ENCODE measurements at places on chromosomes 5 and 9.

DNA sequence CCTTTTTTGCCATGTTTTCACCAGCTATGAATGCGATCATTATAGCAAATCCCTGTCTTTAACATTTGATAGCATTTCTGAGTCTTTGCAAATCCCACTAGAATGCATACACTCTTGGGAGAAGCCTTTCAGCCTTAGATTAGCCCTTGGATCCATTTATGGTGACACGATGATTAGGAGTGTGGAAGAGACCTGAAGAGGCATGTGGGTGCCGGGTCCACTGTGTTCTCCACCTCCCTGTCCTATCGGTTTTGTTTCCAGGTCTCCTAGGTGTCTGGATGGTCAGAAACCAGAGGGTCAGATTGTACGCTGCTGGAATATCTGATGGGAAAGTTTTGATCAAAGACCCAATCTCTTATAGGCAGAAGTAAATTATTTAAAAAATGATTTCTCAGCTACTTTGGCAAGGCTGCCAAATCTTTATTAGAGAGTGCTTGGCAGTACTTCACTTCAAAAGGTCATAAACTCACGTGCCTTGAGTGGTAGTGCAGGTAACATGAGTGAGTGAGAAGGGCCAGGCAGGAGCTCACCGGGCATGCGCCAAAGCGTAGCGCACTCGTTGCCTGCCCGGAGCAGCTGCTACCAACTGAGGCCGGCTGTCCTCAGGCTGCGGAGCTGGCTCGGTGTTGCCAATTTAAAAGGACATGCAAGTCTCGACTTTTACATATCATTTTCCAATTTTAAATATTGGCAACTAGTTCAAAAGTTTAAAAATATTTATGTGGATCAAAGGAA lies 51.3 kb downstream of the PCSK5 start:
- DNase-seq, result no peak

- peak; percentile 28 for DNase-seq
Measured at GRCh38 chr5:146731909-146732659, 146.5 kb downstream of the PPP2R2B start.

DNA sequence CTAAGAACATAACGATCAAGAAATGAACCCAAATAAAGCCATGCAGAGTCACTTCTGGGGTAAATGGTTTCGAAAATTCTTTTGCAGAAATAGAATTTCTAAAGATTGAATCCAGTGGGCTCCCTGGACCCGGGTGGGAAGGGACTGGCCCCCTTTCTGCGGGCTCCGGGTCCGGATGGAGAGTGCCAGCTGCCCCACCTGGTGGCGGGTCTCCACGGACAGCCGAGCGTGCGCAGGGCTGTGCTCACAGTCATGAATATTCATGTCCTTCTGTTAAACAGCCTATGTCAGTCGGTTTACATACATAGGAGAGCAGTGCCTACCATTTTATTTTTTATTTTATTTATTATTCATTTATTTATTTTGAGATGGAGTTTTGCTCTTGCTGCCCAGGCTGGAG lies 4.7 kb upstream of the PPP1R26 start:
- DNase-seq, result no peak

GRCh38 chr5:81675420-81675819 lies 75.5 kb downstream of the SSBP2 start:
- DNase-seq, result no peak

DNA sequence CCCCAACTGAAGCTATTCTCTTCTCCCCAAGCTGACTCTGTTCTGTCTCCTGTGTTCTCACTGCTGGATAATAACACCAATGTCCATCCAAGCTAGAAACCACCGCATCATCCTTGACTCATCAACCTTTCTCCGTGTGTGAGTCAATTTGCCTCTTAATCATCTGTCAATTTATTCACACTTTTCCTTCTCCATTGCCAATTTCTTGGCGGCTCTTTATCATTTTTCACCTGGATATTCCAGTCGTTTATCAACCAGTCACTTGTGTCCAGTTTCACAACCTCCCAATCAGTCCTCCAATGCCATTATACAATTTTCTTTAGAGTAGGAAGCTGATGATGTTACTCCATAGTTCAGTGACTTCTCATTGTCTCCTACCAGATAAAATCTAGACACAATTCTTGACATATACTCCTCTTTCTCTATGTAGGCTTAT lies 45.4 kb upstream of the LIFR start:
- no peak for DNase-seq

DNA sequence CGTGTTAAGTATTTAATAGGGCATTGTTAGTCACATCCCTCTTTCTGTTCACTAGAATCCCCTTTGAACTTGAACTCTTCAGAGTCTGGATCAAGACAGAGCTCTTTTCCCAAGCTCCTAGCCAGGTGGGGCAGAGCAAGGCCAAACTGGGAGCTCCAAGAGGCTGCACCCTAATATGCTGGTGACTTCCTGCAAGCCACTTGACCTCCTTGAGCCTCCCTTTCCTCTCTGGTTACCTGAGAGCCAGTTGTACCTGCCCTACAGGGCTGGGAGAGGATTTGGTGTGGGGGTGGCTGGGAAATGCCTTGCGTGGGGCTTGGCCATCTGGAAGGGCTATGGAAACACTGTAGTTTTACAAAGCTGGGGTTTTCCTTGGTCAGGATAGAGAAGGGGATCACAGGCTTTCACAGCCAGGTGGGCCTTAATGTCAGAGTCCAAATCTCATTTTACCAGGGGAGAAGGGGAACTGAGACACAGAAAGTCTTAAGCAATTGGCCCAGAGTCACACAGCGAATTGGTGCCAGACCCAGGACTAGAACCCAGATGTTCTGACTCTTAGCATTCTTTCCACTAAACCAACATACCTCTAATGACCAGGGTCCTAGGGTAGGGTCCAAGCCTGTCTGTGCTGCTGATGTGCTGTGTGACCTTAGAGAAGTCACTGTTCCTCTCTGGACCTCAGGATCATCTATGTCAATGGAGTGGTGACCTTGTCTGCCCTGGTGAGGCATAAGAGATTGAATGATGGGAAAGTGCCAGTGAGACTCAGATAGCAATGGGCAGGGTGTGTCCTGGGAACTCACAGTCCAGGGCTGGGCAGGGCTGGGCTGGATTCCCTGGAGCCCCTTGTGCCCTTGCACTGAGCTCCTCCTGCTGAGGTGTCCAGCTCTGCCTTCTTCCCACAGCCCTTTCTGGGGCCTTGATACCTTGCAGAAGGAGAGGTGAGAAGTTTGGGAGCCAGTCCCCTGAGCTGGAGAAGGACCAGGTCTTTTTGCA lies 35.8 kb downstream of the GSN start:
- no peak for DNase-seq

All from amniotic stem cell (primary cell).